RPMI7951 (cell line): ENCODE measurements at places on chromosomes 6 and 20. TPM values are rescaled to one million over a fixed set of nuclear protein-coding genes. Genes with fewer than 3 reads are reported as not detected.

DNA sequence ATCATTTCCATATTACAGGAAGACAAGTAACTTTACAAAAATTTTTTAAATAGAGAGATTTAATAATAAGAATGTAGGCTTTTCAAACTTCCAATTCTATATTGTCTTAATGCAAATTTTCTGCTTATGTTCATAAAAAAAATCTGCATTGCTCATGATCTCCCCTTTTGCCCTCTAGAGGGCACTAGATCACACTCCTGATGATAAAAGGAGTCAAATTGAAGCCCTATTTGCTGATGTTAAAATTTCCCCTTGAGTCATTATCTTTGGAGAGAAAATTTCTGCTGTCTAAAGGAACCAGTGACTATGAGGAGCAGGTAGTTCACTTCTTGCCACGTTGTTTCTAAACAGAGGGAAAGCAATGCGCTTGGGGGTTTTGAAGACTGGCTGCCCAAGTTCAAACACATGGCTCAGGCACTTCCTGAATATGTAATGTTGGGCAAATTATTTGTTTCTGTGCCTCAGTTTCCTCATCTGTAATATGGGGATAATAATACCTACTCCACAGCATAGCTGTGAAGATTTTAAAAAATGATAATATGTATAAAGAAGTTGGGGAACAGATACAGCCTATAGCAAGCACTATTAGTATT is 874.2 kb downstream of the TFAP2A start:
- DNase-seq = peak; percentile 61

Gene BPIFA2
- total RNA-seq = not detected in 2 replicates

- no peak for DNase-seq
These were observed 136.9 kb downstream of the NKAIN2 start for GRCh38 chr6:123940551-123940950.

GRCh38 chr6:73766040-73766439 is 70.0 kb downstream of the CD109 start:
- no peak for DNase-seq

DNA sequence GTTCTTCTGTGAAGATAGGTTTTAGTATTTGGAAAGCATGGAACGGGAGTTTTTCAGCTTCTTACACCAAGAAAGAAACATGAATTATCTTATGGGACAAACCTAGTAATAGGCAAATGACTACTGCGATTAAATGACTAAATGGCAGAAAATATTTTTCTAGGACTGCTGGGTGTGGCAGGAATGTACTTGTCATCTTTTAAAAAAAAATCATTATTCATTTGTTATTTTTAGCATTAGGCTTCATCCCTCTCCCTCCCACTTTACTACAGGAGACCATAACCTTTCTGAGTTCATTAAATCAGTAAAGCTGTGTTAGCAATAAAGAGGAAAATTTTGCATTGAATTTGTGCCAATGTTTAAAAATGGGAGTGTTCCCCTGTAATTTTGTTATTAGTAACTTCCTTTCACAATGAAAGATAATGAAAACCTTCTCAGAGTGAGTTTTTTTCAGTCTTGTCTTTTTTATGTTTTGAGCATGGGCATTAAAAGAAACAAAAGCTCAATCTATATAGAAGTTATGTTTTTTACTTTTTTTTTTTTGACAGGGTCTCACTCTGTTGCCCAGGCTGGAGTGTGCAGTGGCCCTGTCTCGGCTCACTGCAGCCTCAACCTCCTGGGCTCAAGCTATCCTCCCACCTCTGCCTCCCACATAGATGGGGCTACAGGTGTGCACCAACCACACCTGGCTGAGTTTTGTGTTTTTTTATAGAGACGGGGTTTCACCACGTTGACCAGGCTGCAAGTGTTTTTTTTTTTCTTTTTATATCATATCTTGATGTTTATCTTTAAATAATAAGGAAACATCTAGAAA is 105.6 kb upstream of the CLDN20 start:
- DNase-seq = no peak

DNA sequence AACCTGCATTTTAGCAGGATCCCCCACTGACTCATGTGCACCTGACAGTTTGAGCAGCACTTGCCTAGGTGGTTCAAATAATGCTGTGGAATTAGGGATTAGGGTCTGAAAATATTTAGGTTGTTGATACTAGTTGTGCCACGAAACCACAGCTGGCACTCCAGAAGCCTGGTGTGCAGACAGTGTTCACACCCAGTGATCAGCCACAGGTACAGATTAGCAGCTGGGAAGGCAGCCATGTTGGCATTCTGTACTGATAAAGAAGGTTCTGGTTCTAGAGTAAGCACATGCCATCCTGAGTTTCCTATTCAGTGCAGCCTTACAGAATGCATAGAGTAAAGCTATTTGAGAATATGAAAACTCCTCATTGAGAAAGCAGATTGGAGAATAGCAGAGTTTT is 30.1 kb downstream of the TMEM74B start:
- no peak for DNase-seq

Gene TRIM31
- total RNA-seq = not detected in 2 replicates

DNA sequence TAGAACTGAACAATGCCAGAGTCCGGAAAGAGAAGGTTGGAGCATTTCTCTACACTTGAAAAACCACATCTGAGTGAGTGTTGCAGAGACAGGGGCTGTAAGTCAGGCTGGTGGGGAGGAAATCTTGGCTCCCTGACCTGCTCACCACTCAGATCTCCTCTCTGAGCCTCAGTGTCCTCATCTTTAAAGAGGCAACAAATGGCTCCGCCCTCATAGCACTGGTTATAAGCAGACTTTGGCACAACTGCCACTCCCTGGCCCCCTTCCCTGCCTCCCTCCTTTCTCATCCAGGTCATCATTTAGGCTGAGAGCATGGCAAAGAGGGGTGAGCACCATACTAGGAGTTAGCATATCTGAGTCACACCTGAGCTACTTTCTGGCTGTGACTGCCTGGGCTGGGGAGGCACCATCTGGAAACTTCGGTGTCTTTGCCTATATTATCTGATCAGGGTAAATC is 10.6 kb downstream of the SIRPG start:
- DNase-seq = no peak

- DNase-seq = no peak
These were observed 9.4 kb upstream of the COL20A1 start for GRCh38 chr20:63283397-63284082.

Gene CTAGE9
- total RNA-seq = not detected in 2 replicates

Gene ADAT2
- total RNA-seq = 4.6 and 7.0 TPM in 2 replicates

- peak; percentile 91 for DNase-seq
These were observed 9.7 kb upstream of the ATXN1 start for GRCh38 chr6:16770701-16771569.
